ENCODE measurements at places on chromosomes 16 and 17.

GRCh38 chr16:29011851-29012250 lies 27.0 kb downstream of the LAT start:
- DNase-seq: no peak

DNA sequence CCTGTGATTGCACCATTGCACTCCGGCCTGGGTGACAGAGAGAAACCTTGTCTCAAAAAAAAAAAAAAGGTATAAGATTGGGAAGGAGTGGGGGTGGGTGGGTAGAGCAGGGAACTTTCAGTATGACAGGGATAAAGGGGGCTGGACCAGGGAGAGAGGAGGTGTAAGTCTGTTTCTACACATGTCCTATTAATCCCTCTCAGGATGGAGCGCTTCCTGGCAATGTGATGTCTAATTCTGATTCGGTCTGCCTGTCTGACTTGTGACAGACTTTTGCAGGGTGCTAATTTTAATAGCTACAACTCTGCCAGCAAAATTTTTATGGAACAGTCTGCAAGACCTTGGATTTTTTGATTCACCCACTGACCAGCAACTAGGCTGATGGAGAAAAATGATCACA lies 53.8 kb upstream of the SLC25A19 start:
- no peak for DNase-seq

GRCh38 chr17:40474419-40475002 lies 26.9 kb downstream of the TNS4 start:
- no peak for DNase-seq

DNA sequence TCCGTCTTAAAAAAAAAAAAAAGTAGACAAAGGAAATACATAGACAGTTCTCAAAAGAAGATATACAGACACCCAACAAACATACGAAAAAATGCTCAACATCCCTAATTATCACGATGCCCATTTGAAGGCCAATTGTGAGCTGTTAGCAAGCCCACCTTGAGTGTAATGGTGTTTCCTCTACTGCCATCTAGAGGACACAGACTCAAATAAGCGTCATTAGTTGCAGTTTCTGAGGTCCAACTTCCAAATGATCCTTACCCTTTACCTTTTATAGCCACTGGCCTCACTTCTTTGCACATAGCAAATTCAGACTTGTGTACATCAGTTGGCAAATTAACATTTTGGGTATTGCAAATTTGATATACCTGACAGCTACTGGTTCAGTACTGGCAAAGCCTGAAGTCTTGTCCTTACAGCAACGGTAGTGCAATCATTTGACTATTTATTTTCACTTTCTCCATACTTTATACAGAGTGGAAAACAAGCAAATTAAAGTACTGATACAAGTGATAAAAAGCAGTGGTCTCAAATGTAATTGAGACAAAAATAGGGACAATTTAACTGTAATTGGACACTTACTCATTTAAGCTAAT lies 536.3 kb upstream of the EEF2KMT start:
- no peak for DNase-seq

- DNase-seq: no peak
These were observed 56.3 kb downstream of the SOX9 start for GRCh38 chr17:72176951-72177660.

GRCh38 chr16:61295311-61295710 lies 740.9 kb downstream of the CDH8 start:
- no peak for DNase-seq

- no peak for DNase-seq
These were observed 675 bp upstream of the PDZD9 start for GRCh38 chr16:22001591-22001990.

DNA sequence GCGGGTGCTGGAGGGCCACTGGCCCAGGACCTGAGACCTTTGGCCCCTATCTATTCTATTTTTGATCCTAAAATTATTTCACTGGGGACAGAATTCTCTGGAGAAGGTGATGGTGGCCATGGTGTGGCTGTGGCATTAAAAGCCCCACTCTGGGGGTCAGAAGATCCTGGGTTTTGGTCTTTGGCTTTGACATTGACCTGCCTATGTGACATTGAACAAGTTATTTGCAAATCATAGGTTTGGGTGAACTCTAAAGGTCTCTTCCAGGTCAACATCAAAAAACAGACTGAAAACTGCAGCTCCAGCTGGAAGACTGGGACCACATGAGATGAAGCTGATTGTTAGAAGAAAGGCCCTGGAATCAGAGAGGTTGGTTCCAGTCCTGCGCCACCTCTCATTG lies 2.3 kb upstream of the CDH1 start:
- DNase-seq: no peak

GRCh38 chr16:9816644-9817043 lies 365.6 kb downstream of the GRIN2A start:
- DNase-seq: no peak

GRCh38 chr17:40024901-40025300 lies 9.7 kb downstream of the CSF3 start:
- no peak for DNase-seq

DNA sequence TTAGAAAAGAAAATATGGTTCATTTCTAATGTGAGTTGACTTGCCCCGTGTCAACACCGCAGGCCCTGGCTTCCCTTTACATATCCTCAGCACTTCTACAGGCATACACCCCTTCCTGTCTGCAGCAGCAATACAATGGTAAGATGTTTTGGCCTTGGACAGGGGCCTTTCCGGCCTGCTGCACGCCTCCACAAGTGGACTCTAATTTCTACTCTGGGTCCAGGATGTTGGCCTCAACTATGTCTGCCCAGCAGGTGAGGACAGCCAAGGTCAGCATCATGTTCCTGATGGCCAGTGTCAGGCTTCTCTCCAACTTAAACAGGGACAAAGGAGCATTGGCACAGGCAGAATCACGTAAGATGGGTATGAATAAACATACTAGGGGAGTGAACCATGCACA lies 11.0 kb downstream of the C17orf67 start:
- DNase-seq: no peak

GRCh38 chr17:29650396-29650795 lies 27.7 kb upstream of the CORO6 start:
- DNase-seq: no peak

- peak; percentile 46 for DNase-seq
These were observed 8.0 kb downstream of the SPPL2C start for GRCh38 chr17:45852535-45853297.

GRCh38 chr16:65622151-65622550 lies 500.3 kb upstream of the CDH11 start:
- no peak for DNase-seq

GRCh38 chr17:27241346-27241946 lies 52.5 kb upstream of the WSB1 start:
- no peak for DNase-seq

DNA sequence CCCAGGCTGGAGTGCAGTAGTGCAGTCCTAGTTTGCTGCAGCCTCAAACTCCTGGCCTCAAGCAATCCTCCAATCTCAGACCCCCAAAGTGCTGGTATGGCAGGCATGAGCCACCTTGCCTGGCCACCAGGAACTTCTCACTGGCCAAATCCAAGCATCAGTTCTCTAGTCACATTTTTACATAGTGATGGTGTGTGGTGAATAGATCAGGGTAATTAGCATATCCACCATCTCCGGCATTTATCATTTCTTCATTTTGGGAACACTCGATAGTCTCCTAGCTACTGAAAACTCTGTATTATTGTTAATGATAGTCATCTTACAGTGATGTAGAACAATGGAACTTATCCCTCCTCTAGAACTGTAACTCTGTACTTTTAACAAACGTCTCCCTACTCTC lies 58.3 kb downstream of the RAB11FIP4 start:
- no peak for DNase-seq

DNA sequence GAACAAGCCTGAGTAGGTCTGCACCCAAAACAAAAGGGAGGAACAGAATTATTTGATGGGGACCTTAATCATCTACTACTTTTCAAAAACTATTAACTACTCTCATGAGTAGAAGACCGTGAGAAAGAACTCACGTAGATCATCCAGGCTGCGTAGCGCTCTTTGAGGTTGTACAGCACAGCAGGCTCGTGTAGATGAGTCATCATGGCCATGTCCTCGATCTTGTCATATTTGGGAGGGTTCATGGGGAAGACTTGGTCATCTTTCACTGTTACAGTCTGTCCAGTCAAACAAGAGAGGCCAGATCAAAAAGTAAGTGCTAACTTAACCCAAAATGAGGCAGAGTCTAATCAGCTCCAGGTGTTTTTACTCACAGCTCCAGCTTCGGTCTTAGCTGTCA lies 2.3 kb downstream of the MYH1 start:
- DNase-seq: no peak

- DNase-seq: peak; percentile 13
These were observed 1.7 kb upstream of the POLG2 start for GRCh38 chr17:64498308-64499203.

GRCh38 chr16:906296-906695 lies 64.5 kb downstream of the LMF1 start:
- no peak for DNase-seq

DNA sequence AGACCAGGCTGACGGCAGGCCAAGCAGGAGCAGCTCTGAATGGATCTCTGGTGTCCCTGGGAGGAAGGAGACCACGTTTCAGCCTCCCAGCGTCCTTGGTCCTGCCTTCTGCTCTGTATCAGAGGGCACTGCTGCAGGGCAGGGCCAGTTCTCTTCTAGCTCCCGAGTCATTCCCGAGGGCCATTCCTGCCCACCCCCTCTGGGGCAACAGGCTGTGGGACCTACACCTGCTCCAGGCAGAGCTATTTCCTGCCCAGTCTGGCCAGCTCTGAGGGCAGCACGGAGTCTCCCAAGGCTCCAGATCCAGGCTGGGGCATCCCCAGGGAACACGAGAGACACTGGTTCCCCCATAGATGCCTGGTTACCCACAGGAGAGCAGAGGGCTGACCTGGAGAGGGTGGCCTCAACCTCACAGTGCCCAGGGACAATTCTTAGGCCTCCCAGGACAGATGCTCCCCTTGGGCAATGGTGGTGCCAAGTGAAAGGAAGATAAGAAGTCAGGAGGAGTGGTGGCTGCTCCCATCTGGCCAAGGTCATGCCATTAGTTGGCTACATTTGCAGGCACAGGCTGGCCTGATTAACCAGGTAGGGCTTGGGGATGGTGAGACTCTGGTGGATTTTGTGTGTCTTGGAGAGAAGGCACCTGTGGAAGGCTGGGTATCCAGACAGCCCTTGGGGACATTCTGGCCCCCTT lies 2.0 kb downstream of the WFIKKN2 start:
- no peak for DNase-seq

DNA sequence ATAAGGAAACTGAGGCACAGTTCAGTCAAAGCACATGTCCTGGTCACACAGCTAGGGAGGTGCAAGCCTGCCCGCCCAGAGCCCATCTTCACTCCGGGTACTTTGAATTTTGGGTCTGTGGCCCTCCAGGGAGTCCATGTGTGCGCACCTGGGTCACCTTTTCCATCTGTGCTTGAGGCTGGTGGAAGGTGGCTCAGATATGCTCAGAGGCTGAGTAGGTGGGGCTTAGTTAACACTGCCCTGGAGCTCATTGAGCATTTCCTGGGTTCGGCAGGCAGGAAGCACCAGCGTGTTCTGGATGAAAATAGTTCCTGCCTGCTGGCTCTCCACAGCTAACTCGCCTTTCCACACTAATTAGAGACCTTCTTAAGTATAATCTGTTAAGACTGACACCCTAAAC lies 19.2 kb downstream of the FAM234A start:
- no peak for DNase-seq

DNA sequence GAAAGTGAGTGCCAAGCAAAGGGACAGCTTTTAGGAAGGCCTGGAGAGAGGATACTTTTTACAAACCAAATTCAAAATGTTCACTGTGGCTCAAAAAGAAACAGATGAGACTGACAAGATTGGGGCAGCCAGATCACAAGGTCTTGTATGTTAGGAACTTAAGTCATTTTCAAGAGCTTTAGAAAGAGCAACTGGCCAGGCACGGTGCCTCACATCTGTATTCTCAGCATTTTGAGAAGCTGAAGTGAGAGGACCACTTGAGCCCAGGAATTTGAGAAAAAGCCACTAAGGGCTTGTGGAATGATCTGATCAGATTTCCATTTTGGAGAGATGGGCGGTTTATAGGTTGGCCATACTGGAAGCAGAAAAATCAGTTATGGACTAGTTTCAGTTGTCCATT lies 17.2 kb downstream of the SPAG9 start:
- no peak for DNase-seq

GRCh38 chr16:89324056-89325010 lies 106.8 kb downstream of the ZNF778 start:
- DNase-seq: no peak

DNA sequence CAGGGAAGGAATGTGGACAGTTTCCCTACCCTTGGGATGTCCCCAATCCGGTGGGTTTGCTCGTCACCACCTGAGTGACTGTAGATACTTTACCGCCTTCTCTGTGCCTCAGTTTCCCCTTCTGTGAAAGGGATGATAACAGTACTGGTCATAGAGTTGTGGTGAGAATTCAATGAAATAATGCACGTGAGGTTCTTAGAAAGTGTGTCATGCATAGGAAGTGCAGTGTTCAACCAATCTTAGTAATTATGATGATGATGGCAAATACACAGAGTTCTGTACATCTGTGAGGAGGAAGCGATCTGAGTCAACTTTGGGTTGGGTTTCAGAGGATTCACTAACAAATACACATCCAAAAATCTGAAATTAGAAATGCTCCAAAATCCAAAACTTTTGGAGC lies 114.6 kb upstream of the HS3ST2 start:
- DNase-seq: no peak

GRCh38 chr16:29963021-29963743 lies 1.3 kb downstream of the TMEM219 start:
- no peak for DNase-seq

- DNase-seq: no peak
These were observed 10.2 kb downstream of the CYB561 start for GRCh38 chr17:63435681-63436522.

GRCh38 chr16:88533381-88533917 lies 36.8 kb upstream of the ZC3H18 start:
- no peak for DNase-seq

GRCh38 chr16:1470481-1471251 lies 4.2 kb downstream of the CLCN7 start:
- DNase-seq: no peak

- no peak for DNase-seq
These were observed 70.2 kb upstream of the PSMD7 start for GRCh38 chr16:74226338-74226954.

DNA sequence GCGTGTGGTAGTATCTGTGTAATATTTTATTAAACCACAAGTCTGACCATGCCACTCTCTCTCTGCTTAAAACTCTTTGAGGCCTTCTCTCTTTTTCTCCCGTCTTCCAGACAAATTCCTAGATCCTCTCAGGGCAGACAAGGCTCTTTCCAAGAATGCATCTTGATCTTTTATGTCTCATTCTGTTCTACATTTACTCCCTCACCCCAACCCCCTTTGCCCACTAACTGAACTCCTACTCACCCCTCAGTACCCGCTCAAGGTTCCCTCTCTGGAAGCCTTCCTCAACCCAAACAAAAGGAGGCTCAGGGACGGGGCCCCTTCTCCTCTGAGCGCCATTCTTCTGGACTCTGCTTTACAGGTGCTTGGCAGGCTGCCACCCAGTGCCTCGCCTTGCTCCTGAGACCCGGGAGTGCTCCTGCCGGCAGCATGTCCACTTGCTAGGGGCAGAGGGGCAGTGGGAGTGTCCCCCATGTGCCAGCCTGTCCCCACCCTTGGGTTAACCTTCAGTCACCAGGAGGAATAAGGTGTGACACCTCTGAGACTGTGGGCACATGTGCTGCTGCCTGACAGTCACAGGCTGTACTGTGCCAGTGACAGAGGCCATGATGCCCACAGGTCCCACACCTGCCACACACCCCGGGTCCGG lies 9.2 kb downstream of the SLC13A2 start:
- no peak for DNase-seq
